ENCODE measurements at places on chromosomes 11 and 22. TPM values are rescaled to one million over a fixed set of nuclear protein-coding genes. Genes with fewer than 3 reads are reported as not detected.

Gene OMP
- total RNA-seq = not detected

Gene TUBA8
- total RNA-seq = 1.7 TPM

Gene BTG4
- total RNA-seq = not detected

Gene RIMBP3B
- 0.22 TPM for total RNA-seq

Gene OR51B2
- not detected for total RNA-seq

Gene MUC6
- not detected for total RNA-seq

Gene TRIM29
- total RNA-seq = not detected

Gene FXYD6
- total RNA-seq = not detected

Gene DBX1
- total RNA-seq = not detected

Data from T-helper 1 cell treated with Interleukin-12 subunit alpha and Interleukin-12 subunit beta and Interleukin-4 antibody, amounts not matched to agents 30 ng/mL and 1 ng/mL, for 36 hours (primary cell).